ENCODE measurements at places on chromosomes 16 and 17.
A peak's percentile ranks its signal among the peaks of the same experiment; 100 is the strongest.

- H3K4me1 ChIP-seq = peaks cover 23% of the 10 kb centered on the region
- H3K27me3 ChIP-seq = peaks cover 37% of the 10 kb centered on the region
- no peak overlapping the region for H3K4me3 ChIP-seq
Observed at GRCh38 chr17:36195434-36196130, 976 bp downstream of the CCL3L1 start.

DNA sequence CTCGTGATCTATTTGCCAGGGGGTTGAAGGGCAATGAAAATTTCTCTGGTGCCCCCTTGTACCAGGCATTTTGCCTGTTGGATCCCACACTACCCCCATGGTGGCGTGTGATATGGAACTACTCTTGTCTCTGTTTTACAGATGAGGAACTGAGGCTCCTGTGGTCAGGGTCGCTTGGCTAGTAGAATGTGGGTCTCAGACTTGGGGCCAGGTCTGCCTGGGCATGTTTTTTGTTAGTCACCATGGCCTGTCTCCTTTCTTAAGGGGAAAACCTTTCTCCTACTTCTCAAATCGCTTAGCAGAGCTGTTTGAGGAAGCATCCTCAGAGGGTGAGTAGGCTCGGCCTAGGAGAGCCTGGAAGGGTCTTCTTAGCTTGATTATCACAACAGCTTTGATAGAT is 51.2 kb downstream of the CLEC16A start:
- no peak overlapping the region for H3K4me3 ChIP-seq
- peaks cover 58% of the 10 kb centered on the region for H3K4me1 ChIP-seq
- H3K27me3 ChIP-seq = no peaks in the 10 kb centered on the region
- H3K27ac ChIP-seq = peak overlapping the region; percentile 19
- H3K36me3 ChIP-seq = peaks cover 69% of the 10 kb centered on the region

- H3K36me3 ChIP-seq = peaks cover 4% of the 10 kb centered on the region
- H3K4me1 ChIP-seq = peaks cover 25% of the 10 kb centered on the region
- no peak overlapping the region for H3K27ac ChIP-seq
- H3K4me3 ChIP-seq = no peak overlapping the region
- DNase-seq = no peak
Observed at GRCh38 chr16:80807906-80808305, 3.5 kb upstream of the CDYL2 start.

- no peak overlapping the region for H3K27ac ChIP-seq
- no peaks in the 10 kb centered on the region for H3K4me1 ChIP-seq
- no peaks in the 10 kb centered on the region for H3K27me3 ChIP-seq
- no peak for DNase-seq
- H3K4me3 ChIP-seq = no peak overlapping the region
Observed at GRCh38 chr17:31525801-31526549, 134.5 kb downstream of the RAB11FIP4 start.

DNA sequence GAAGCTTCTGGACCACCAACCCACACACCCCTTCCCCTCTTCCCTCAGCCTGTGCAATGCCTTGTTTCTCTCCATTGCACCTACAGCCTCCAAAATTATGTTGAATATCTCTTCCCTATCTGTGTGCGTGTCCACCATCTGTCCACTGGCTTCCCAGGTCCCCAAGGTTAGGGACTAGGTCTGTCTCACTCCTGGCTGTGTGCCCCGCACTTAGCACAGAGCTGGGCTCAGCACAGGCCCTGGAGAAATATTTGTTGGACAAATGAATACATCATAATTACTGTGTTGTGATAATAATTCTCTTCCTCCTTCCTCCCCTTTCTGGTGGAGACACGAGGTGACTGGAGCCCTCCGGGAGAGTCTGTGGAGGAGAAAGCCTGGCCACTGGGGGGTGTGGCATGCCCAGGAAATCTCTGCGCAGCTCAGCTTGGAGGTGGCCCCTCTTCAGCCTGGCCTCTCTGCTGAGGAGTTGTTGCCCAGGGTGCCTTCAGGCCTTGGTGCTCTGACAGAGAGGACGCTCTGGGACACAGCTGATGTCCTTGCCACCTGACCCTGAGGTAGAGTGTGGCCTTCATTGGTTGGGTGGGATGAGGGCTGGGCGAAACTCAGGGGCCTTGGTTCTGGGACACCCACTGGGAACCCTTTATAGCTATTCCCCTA is 3.3 kb upstream of the BRD7 start:
- H3K4me3 ChIP-seq = no peak overlapping the region
- DNase-seq = no peak
- H3K27me3 ChIP-seq = peaks cover 10% of the 10 kb centered on the region
- peaks cover 17% of the 10 kb centered on the region for H3K4me1 ChIP-seq

DNA sequence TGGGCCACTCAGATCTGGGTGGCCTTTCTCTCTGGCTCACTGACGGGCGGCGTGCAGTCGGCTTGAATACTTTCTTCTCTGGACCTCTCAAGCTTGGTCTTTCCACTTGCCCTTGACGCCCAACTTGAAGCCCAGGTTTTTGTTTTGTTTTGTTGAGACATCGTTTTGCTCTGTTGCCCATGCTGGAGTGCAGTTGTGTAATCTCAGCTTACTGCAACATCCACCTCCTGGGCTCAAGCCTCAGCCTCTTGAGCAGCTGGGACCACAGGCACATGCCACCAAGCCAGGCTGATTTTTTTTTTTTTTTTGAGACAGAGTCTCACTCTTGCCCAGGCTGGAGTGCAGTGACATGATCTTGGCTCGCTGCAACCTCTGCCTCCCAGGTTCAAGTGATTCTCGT is 22.7 kb upstream of the KIF19 start:
- peaks cover 7% of the 10 kb centered on the region for H3K27me3 ChIP-seq
- no peak for DNase-seq
- no peak overlapping the region for H3K4me3 ChIP-seq
- H3K36me3 ChIP-seq = no peaks in the 10 kb centered on the region

- peak overlapping the region; percentile 86 for H3K27ac ChIP-seq
- H3K36me3 ChIP-seq = peaks cover 58% of the 10 kb centered on the region
- no peak for DNase-seq
- no peaks in the 10 kb centered on the region for H3K27me3 ChIP-seq
- peaks cover 14% of the 10 kb centered on the region for H3K4me1 ChIP-seq
Observed at GRCh38 chr17:36524428-36524876, 10.2 kb downstream of the MYO19 start.

DNA sequence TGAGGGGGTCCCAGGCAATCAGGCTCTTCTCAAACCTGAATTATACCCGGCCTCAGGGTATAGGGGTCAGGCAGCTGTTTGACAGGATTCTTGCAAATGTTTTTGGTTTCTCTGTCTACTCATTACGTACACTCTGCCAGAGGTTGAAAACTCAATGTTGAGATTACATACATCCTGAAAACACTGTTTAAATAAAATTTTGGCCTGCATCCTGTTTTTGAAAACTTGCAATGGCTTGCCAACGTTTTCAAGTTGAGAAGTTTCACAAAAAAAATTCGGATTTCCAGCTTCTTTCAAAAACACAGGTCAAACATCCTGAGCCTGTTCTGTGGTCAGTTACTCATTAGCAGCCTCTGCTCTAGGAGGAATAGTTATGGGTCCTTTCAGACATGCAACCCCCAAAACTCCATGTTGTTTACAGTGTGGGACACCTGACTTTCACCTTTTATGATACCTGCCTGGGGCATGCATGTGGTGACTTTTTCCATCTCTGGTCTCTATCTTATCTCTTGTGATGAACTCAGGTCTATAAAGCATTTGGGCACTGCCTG is 577.8 kb downstream of the WWOX start:
- no peak for DNase-seq
- H3K4me1 ChIP-seq = no peaks in the 10 kb centered on the region
- no peak overlapping the region for H3K27ac ChIP-seq
- H3K27me3 ChIP-seq = no peaks in the 10 kb centered on the region

DNA sequence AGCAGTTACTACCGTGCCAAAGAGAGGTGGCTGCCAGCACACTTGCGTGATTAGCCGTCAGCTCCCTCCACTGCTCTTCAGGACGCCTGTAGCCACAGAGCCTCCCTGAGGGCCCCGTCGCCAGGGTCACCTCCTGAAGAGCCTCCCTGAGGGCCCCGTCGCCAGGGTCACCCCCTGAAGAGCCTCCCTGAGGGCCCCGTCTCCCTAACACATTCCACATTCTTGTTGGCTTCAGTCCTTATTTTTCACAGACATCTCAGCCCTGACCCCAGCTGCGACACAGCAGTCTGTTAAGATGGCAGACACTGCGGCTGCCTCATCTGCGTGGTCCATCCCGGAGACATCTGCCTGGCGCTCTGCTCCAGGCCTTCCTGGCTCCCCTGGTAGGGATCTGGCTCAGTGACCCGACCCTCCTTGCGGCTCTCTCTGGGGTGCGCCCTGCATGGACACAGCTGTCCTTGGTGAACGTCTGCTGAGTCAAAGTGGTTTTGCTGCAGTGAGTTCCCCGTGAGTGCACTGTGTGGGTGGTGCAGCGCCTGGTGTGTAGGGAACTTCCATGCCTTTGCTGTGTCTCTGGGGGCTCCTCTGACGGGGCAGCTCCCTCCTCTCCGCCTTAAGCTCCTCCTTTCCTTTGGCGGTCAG is 11.4 kb downstream of the ACSF3 start:
- H3K27ac ChIP-seq = no peak overlapping the region
- no peak overlapping the region for H3K4me3 ChIP-seq
- peaks cover 15% of the 10 kb centered on the region for H3K4me1 ChIP-seq
- no peak for DNase-seq

GRCh38 chr16:57519796-57520360 is 16.5 kb downstream of the CCDC102A start:
- DNase-seq = peak; percentile 94
- H3K4me3 ChIP-seq = no peak overlapping the region
- peaks cover 6% of the 10 kb centered on the region for H3K36me3 ChIP-seq
- H3K27ac ChIP-seq = no peak overlapping the region
- no peaks in the 10 kb centered on the region for H3K27me3 ChIP-seq
- peaks cover 7% of the 10 kb centered on the region for H3K4me1 ChIP-seq

DNA sequence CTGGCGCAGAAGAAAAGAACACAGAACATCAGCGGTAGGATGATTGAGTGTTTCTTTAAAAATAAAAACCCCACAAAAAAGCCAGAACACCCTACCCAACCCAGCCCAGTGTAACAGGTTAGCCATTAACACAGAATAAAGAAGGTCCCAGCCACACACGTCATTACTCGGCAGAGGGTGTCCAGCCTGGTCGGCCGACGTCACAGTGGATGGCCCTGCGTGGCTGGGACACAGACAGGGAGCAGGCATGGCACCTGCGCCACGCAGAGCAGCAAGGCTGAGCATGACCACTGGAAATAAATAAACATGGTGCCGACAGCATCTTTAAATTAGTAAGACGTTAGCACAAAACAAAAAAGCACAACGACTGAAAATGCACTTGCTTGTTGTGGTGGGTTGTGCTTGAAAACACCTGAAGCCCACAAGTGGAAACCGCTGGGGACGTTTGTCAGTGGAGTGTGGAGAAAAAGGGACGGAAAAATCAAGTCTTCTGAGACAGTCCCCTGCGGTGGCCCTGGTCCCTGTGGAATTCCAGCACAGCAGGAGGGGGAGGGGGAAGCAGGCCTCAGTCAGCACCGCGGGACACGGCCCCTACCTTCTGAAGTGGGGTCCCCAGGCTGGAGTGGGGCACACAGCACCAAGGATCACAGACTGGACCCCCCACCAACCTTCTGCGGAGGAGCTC is 39.2 kb downstream of the SLC7A5 start:
- peaks cover 41% of the 10 kb centered on the region for H3K36me3 ChIP-seq
- H3K27ac ChIP-seq = no peak overlapping the region
- H3K4me1 ChIP-seq = peaks cover 1% of the 10 kb centered on the region
- DNase-seq = no peak

GRCh38 chr17:58335061-58335731 is 6.6 kb upstream of the TSPOAP1 start:
- peaks cover 42% of the 10 kb centered on the region for H3K36me3 ChIP-seq
- peaks cover 4% of the 10 kb centered on the region for H3K27me3 ChIP-seq
- DNase-seq = peak; percentile 82
- peak overlapping the region; percentile 91 for H3K4me3 ChIP-seq

DNA sequence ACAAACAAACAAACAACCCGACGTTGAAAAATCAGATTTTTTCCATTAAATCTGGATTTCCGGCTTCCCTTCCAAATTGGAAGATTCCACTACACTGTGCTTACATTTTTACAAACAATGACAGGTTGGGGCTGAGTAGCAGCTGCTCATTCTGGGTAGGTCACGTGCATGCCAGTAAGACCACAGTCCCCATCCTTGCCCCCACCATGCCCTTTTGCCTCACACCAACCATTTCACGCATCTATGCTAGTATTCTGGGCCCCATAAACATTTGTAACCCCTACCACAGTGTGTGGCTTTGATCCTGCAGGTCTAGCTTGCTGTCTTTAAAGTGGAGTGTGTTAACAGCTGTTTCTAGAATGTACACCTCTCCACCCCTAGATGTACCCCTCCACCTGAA is 366.1 kb downstream of the XYLT1 start:
- H3K27ac ChIP-seq = no peak overlapping the region
- no peak for DNase-seq
- no peak overlapping the region for H3K4me3 ChIP-seq
- no peaks in the 10 kb centered on the region for H3K27me3 ChIP-seq
- H3K36me3 ChIP-seq = peaks cover 12% of the 10 kb centered on the region
- H3K4me1 ChIP-seq = peaks cover 8% of the 10 kb centered on the region

GRCh38 chr16:54588026-54588425 is 301.4 kb upstream of the IRX3 start:
- H3K4me1 ChIP-seq = no peaks in the 10 kb centered on the region
- H3K36me3 ChIP-seq = no peaks in the 10 kb centered on the region
- DNase-seq = no peak
- no peak overlapping the region for H3K27ac ChIP-seq

GRCh38 chr17:57892146-57892819 is 42.4 kb upstream of the MRPS23 start:
- peaks cover 3% of the 10 kb centered on the region for H3K27me3 ChIP-seq
- no peak overlapping the region for H3K4me3 ChIP-seq
- peak; percentile 94 for DNase-seq
- H3K4me1 ChIP-seq = peaks cover 6% of the 10 kb centered on the region
- no peaks in the 10 kb centered on the region for H3K36me3 ChIP-seq
- H3K27ac ChIP-seq = no peak overlapping the region

GRCh38 chr16:177394-177822 is 928 bp downstream of the HBA1 start:
- DNase-seq = no peak
- H3K4me1 ChIP-seq = peaks cover 9% of the 10 kb centered on the region
- H3K27ac ChIP-seq = no peak overlapping the region
- no peaks in the 10 kb centered on the region for H3K36me3 ChIP-seq
- peaks cover 46% of the 10 kb centered on the region for H3K27me3 ChIP-seq

- H3K27ac ChIP-seq = no peak overlapping the region
- no peaks in the 10 kb centered on the region for H3K36me3 ChIP-seq
- DNase-seq = peak; percentile 60
- no peak overlapping the region for H3K4me3 ChIP-seq
- no peaks in the 10 kb centered on the region for H3K4me1 ChIP-seq
Observed at GRCh38 chr17:62995377-62995885, 29.4 kb downstream of the TANC2 start.

- no peaks in the 10 kb centered on the region for H3K4me1 ChIP-seq
- no peaks in the 10 kb centered on the region for H3K36me3 ChIP-seq
- DNase-seq = no peak
- H3K4me3 ChIP-seq = no peak overlapping the region
- H3K27me3 ChIP-seq = peaks cover 25% of the 10 kb centered on the region
- H3K27ac ChIP-seq = no peak overlapping the region
Observed at GRCh38 chr17:44636562-44636961, 19.7 kb upstream of the MEIOC start.

DNA sequence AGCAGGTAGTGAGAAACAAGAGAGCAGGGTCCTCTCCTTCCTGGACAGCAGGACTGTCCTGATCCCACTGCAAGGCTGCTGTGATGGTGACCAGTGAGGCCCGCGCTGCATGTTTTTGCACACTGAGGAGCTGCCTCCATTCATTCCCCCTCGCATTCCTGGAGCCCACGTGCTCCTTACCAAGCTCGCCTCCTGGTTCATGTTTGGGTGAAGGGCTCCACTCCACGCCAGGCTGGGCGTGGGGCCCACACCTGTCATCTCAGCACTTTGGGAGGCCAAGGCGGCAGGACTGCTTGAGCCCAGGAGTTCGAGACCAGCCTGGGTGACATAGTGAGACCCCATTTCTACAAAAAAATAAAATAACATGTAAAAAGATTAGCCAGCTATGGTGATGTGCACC is 15.4 kb upstream of the FASN start:
- no peak for DNase-seq
- H3K4me1 ChIP-seq = peaks cover 5% of the 10 kb centered on the region
- no peak overlapping the region for H3K4me3 ChIP-seq
